ENCODE measurements at places on chromosomes 5 and 9.

DNA sequence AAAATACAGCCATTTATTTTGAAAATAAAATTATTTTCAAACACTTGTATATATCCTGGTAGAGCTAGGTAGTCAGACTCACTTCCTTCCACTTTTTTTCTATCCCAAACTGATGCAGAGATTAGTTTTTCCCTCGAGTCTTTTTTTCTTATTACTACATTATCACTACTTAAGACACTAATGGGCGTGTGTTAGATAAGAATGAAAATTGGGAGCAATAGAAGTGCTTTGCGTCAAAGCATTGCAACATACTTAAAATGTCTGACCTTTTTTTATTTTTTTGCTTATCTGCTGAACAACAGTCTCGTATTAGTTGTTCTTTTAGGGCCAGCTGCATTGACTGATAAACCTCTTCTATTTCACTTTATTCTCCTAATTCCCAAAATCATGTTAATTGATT, 1278.7 kb downstream of the CDH12 start:
- no peak for DNase-seq

GRCh38 chr5:76982450-76982849, 29.6 kb downstream of the CRHBP start:
- DNase-seq: no peak

DNA sequence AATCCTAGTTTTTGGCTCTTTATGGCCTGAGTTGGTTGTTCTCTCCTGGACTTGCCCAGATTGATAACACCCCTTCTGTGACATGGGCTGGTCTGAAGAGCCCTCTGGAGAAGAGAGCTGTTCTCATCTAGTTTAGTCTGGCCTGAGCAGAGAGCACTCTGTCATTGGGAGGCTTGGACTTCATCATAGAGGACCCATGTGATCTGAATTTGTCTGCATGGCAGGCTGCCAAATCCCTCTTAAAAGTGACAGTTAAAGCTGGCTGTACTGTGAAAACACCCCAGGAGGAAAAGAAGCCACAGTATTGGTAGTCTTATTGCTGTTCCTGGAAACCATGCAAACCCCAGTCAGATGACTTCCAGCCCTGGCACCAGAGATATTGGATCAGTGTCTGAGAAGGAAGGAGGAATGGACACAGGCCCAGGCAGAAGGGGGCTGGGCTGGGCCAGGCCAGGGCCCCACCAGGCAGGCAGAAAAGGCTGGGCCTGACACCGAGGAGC, 3.7 kb upstream of the WDR31 start:
- peak; percentile 27 for DNase-seq

GRCh38 chr5:32507738-32508434, 63.3 kb upstream of the ZFR start:
- DNase-seq: no peak

DNA sequence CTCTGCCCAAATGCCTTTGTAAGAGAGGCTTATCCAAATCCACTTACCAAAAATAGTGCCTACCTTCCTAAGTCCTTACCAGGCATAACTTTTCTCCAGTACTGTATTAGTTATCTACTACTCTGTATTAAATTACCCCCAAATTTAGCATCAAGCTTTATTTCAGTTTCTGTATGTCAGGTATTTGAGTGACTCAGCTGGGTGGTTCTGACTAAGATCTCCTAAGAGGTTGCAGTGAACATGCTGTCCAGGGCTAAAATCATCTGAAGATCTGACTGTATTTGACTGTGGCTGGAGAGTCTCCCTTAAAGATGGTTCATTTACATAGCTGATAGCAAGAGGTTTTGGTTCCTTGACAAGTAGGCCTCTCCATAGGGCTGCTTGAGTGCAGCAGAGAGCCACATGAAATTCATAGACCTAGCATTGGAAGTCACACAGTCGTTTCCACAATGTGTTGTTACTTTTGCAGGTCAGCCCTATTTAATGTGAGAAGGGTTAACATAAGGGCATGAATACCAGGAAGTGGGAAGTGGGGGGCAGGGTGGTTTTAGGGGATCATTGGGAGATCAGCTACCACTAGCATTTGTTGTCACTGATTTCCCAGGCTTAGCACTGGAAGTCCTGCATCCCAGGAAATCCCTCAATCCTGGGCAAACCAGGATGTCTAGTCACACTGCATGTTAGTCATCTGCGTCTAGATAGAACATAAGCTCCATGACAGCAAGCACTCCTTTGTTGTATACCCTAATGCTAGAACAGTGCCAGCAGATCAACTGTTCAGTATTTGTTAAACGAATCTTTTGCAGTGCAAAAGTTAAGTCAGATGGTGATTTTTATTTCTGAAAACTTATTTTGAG, 2.0 kb upstream of the ZNF622 start:
- no peak for DNase-seq

- DNase-seq: no peak
Observed at GRCh38 chr9:12723409-12724028, 30.3 kb downstream of the TYRP1 start.

- no peak for DNase-seq
Observed at GRCh38 chr9:88536951-88537760, 2.2 kb downstream of the NXNL2 start.

DNA sequence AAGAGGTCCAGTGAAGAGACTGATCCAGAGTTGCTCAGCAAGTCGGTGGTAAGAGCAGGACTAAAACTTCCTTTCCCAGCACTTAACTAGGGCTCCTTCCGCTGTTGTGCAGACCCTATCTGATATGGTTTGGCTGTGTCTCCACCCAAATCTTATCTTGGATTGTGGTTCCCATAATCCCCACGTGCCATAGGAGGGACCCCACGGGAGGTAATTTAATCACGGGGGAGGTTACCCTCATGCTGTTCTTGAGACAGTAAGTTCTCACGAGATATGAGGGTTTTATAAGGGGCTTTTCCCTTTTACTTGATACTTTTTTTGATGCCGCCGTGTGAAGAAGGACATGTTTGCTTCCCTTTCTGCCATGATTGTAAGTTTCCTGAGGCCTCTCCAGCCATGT, 221.9 kb upstream of the GLRA1 start:
- DNase-seq: no peak

GRCh38 chr9:133610845-133611244, 1.7 kb upstream of the FAM163B start:
- no peak for DNase-seq

DNA sequence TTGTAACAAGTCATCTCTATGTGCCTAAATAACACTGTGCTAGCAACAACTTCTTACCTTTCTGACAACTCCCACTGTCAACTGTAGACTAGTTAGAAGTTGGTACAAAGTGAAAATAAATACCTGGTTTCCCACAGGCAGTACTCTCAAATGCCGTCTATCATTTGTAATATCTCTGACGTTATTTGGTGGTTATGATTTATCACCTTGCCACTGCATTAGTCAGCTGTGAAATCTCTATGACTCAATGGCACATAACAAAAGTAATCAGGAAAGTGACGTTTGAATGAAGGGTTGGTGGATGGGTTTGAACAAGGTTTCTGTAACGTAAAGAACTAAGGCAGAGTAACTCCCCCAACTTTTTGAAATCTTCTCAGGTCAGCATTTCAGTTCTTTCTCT, 592.3 kb downstream of the MAT2B start:
- DNase-seq: no peak

DNA sequence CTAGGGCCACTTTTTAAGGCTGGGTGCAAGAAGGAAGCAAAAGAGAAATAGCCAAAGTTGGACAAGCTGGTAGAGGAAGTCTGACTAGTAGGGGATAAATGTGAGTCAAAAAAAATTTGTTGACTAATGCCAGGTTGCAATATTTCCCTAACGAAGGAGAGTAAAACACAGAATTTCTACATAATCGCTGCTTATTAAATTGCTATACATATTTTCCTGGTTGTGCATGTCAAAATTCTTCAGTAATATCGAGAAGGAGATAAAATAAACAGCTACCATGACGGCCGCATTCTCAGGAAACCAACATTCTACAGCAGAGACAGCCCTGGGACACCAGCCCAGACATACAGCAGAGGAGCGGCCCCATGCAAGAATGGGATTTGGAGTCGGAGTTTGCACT, 148.3 kb downstream of the ESM1 start:
- no peak for DNase-seq

GRCh38 chr5:160198841-160199409, 30.4 kb upstream of the FABP6 start:
- DNase-seq: no peak

Measured in psoas muscle (tissue), 8 donors.